ENCODE measurements at places on chromosomes 12 and 14.

- DNase-seq: no peak
These were observed 6.6 kb upstream of the TCHP start for GRCh38 chr12:109893261-109893995.

DNA sequence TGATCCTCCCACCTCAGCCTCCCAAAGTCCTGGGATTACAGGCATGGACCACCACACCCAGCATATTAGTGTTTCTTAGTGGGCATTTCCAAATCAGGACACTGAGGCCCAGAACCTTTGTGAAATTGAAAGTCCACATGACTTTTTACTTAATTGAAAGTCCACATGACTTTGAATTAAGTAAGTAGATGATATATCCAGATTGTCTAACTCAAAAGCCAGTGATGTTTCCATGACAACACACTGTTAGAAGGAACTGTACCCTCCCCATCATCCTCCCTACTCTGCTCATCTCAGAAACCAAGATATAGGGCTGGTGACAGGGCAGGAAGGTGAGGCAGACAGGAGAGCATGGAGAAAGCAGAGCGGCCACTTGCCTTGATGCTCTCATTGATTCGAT lies 7.2 kb downstream of the MYO1A start:
- no peak for DNase-seq

GRCh38 chr12:7203109-7203508 lies 13.6 kb downstream of the PEX5 start:
- DNase-seq: no peak

GRCh38 chr14:55180434-55180833 lies 11.0 kb downstream of the DLGAP5 start:
- no peak for DNase-seq

GRCh38 chr12:68342966-68343365 lies 10.8 kb upstream of the MDM1 start:
- no peak for DNase-seq

Data from stimulated activated effector memory CD8-positive, alpha-beta T cell treated with anti-CD3 and anti-CD28 coated beads, Interleukin-12 subunit alpha, Interleukin-12 subunit beta, amount 100 ng/mL, for 72 hours (primary cell).